Jurkat, Clone E6-1 (cell line): ENCODE measurements at places on chromosomes 4 and X.

DNA sequence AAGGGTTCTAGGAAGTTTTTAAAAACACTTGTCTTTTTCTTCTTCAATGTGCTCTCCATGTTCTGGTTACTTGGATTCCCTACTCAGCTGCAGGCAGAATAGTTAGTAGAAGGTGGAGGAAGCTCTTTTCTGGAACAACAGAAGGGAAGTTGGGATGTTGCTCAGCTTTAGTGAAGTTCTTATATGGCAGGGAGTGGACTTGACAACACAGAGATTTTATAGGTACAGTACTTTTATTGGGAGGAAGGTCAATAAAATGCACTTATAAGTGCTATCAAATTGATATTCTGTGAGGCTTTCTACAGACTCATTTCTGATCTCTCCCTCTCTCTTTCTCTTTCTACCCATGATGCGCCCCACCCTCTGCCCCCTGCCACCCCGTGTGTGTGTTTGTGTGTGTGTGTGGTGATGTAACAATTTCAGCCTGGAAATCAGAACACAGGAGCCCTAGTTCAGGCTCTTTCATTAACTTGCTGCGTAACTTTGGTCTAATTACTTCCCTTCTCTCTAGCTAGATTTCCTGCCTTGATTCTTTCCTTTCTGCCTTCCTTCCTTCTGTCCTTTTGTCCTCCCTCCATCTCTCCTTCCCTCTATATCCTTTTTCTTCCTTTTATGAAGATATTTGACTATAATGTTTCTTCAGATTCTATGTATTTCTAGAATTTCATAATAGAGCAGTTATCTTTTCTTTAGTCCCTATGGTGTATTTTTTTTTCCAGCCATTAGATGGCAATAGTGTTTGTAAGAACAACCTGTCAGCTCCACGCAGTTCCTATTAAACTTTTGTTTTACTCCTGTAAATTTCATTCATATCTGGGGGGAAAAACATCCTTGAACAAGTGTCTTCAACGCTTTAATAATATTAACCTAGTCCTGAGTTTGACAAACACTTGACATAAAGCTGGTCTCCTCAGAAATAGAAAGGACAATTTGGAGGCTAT lies 37.1 kb downstream of the HEPH start:
- peak; percentile 23 for DNase-seq

DNA sequence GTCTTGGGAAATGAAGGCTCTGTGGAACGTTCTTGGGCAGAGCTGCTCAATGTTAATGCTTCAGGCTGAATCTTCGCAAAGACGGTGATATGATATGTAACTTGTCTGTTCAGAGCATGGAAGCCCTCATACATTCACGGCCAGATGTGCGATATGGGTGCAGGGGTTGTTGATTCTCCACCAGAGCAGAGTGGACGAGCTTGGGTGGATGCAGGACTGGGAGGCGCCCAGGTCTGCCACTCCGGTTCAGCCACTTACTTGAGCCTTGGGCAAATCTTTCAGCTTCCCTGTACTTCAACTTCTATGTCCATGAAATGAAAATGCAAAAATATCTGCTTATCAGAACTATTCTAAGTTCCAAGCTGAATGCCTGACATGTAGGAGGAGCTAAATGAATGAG lies 47.4 kb upstream of the MND1 start:
- no peak for DNase-seq

GRCh38 chr4:121122661-121123060 lies 41.5 kb downstream of the TNIP3 start:
- no peak for DNase-seq

- no peak for DNase-seq
Measured at GRCh38 chr4:3786196-3786869, 20.1 kb downstream of the ADRA2C start.

GRCh38 chr4:137378393-137378792 lies 153.9 kb downstream of the PCDH18 start:
- no peak for DNase-seq
